Activated naive CD8-positive, alpha-beta T cell treated with anti-CD3 and anti-CD28 coated beads, Interleukin-2, amount 50 U/mL, for 24 hours (primary cell): ENCODE measurements at places on chromosomes 6 and 20.

DNA sequence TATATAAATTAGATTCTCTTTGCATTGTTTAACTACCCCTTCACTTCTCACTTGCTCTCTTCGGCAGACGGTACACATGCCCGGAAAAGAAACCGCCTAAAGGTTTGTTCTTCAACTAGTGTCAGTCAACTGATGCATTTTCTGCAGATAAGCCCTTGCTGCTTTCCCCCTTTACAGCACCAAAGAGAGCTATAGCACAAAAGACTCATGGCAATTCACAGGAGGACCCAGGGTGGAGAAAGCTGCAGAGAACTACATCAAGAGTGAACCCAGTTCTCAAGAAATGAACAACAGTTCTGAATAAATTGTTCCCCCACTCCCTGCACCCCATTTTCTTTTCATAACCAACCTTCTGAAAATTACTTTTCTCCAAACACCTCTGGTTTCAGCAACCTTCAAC, 8.9 kb downstream of the CD164 start:
- H3K4me1 ChIP-seq, result peaks cover 70% of the 10 kb centered on the region
- peaks cover 82% of the 10 kb centered on the region for H3K36me3 ChIP-seq
- H3K27ac ChIP-seq, result peak overlapping the region; percentile 88

- H3K4me1 ChIP-seq, result peaks cover 50% of the 10 kb centered on the region
- peaks cover 20% of the 10 kb centered on the region for H3K36me3 ChIP-seq
- peak; percentile 26 for DNase-seq
- peak overlapping the region; percentile 90 for H3K27ac ChIP-seq
- H3K27me3 ChIP-seq, result no peaks in the 10 kb centered on the region
Measured at GRCh38 chr20:63896264-63897105, 1.6 kb downstream of the DNAJC5 start.

GRCh38 chr6:22302838-22303237, 6.0 kb upstream of the PRL start:
- H3K27me3 ChIP-seq, result no peaks in the 10 kb centered on the region
- no peak overlapping the region for H3K4me3 ChIP-seq
- no peak for DNase-seq
- H3K36me3 ChIP-seq, result no peaks in the 10 kb centered on the region
- peaks cover 4% of the 10 kb centered on the region for H3K4me1 ChIP-seq

GRCh38 chr20:50188879-50189680, 1.6 kb upstream of the CEBPB start:
- peaks cover 17% of the 10 kb centered on the region for H3K4me1 ChIP-seq
- DNase-seq, result no peak
- H3K4me3 ChIP-seq, result peak overlapping the region; percentile 36
- peaks cover 17% of the 10 kb centered on the region for H3K27me3 ChIP-seq
- H3K27ac ChIP-seq, result peak overlapping the region; percentile 28
- H3K36me3 ChIP-seq, result peaks cover 10% of the 10 kb centered on the region

- no peaks in the 10 kb centered on the region for H3K27me3 ChIP-seq
- peaks cover 4% of the 10 kb centered on the region for H3K4me1 ChIP-seq
- DNase-seq, result no peak
- H3K27ac ChIP-seq, result no peak overlapping the region
- no peak overlapping the region for H3K4me3 ChIP-seq
Measured at GRCh38 chr6:158191761-158192160, 23.6 kb downstream of the GTF2H5 start.

GRCh38 chr20:54837226-54837625, 361.8 kb downstream of the DOK5 start:
- H3K27ac ChIP-seq, result no peak overlapping the region
- no peak for DNase-seq
- no peak overlapping the region for H3K4me3 ChIP-seq
- H3K4me1 ChIP-seq, result no peaks in the 10 kb centered on the region
- no peaks in the 10 kb centered on the region for H3K27me3 ChIP-seq
- H3K36me3 ChIP-seq, result no peaks in the 10 kb centered on the region
